ENCODE measurements at places on chromosomes 3 and 15.

DNA sequence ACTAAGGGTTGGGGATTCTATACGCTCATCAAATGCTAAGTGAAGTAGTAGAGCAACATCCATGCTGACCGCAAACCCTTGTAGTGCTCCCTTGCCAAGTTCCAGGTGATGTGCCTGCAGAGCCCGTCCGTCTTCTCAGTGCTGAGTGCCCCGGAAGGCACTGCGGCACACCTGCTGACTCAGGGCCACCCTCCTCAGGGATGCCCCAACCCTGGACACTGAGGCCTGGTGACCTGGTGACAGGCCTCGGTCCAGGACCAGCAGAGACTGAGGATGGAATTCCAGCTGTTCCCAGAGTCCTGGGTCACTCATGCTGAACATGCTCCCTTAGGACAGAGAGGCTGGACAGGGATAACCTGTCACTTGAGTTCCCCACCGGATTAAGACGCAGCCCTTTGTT is 422.5 kb downstream of the OCA2 start:
- DNase-seq = no peak

DNA sequence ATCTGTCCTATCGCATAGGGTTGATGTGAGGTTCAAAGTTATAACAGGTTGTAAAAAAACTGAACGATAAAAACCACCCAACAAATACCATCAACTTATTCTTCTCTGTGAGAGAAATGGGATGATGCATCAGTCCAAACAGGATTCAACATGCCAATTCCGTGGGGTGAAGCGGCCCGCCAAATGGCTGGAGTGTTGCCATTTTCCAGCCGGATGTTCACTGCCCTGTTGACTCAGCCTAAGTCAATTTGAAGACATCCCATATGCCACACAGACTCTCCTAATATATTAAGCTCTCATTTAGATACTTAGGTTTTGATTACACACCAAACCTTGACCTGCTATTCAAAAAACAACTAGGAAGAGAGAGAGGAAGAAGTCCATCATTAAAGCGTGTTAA is 311.1 kb downstream of the VPS13C start:
- DNase-seq = no peak

GRCh38 chr15:71011503-71012155 is 103.6 kb upstream of the THSD4 start:
- no peak for DNase-seq

- DNase-seq = no peak
Observed at GRCh38 chr15:70103880-70104626, 6.3 kb upstream of the TLE3 start.
